CD4-positive, alpha-beta T cell treated with Interferon gamma for 1 hour (primary cell): ENCODE measurements at places on chromosomes 3 and 15.

GRCh38 chr3:64502284-64502683 lies 185.5 kb downstream of the ADAMTS9 start:
- no peak for DNase-seq

DNA sequence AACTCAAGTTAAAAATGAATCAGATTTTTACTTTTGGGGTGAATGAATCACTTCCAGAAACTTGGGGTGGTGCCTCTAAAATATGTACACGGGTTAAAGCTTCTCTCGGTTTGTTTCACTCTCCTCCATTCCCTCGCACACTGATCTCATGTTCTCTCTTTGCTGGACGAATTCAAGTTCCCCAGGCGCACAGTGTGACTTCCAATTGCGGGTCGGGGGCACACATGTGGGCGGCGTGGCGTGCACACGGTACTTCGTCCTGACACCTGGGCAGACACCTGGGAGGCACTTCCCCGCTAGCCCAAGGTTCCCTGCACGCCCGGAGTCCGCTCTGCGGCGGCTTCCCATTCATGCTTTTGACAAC lies 692 bp downstream of the SCAANT1 start:
- no peak for DNase-seq

- DNase-seq, result no peak
Observed at GRCh38 chr15:96274698-96275097, 55.8 kb upstream of the NR2F2 start.

GRCh38 chr3:169771497-169772304 lies 1.5 kb upstream of the MYNN start:
- DNase-seq, result peak; percentile 58

- DNase-seq, result no peak
Observed at GRCh38 chr3:42710323-42711021, 7.9 kb upstream of the HHATL start.

- DNase-seq, result no peak
Observed at GRCh38 chr15:37134699-37135131, 34.4 kb upstream of the MEIS2 start.

DNA sequence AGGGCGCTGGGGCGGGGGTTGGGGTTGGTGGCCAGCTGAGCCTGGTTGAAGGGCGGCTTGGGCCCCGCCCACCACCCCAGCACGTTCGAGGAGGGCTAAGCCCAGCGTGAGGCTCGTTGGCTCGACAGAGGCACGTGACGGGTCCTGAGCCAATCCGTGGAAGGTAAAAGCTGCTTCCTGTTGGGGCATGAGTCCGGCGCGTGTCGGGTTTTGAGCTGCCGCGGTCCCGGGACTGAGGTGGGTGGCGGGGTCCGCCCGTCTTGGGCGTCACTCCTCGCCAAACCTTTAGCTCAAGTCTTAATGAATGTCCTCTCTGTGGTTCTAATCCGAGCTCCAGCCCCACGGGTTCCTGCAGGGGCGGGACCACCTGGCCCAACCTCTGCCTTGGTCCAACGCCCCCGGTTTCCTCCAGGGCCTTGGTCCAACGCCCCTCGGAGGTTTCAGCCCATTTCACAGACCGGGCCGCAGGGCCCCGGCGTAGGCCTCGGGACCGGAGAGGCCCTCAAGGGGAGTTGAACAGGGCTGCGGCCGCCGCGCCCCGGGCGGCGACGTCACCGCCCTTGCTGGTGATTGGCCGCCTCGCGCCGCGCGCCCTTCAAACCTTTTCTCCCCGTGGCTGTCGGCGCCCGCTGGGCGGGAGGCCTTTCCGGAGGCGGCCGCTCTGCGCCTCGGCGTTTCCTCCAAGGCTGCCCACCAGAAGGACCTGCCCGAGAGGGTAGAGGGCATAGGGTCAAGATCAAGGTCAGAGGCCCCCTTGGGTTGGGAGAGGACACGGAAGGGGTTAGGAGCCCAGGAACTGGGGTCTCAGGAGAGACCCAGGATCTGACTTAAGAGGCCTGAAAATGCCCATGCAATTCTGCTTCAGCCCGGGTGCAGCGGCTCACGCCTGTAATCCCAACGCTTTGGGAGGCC lies at the start of gene RCCD1:
RCCD1 (plus strand) TSS at position 173 of the 912 bp plus-strand sequence. CDS start 1,851 bp downstream, outside the sequence.
- DNase-seq, result peak; percentile 91

DNA sequence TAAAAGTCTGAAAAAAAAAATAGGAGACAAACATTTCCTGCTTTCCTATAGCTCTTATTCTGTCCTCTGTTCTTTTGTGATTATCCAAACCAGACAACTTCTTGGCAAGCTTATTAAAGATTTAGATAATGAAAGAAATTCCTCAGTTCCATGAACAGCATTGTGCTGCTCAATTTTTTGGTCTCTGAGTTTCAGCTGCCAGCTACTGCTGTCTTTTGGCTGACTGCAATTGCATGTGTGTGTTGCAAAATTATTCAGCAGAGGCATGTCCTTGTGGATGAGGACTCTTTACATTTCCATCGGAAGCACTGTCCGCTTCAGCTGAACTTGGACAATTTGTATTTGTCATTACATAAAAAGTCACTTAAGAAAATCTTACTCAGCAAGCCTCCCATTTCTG lies 397.3 kb upstream of the RASGRP1 start:
- no peak for DNase-seq

GRCh38 chr15:39127925-39128617 lies 452.8 kb upstream of the THBS1 start:
- DNase-seq, result no peak

GRCh38 chr3:141279077-141279967 lies 47.7 kb downstream of the PXYLP1 start:
- peak; percentile 11 for DNase-seq

- no peak for DNase-seq
Observed at GRCh38 chr3:149662240-149662887, 4.5 kb upstream of the WWTR1 start.

GRCh38 chr3:65829228-65829627 lies 209.5 kb downstream of the MAGI1 start:
- DNase-seq, result no peak

DNA sequence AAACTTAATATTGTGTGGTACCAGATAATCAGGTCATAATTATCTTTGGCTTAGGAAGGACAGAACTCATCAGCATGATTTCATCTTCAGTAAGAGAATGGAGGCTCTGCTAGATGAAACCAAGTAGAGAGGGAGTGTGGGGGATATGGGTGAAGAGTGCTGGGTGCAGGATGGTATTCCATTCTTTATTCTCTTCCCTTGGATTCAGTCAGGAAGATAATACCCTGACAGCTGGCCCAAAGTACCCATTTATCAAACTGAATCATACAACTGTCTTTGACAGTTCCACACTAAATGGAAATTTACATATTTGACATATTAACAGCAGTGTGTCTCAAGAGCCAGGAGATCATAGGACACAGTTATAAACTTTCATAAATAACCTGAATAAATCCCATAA lies 44.7 kb downstream of the GOLIM4 start:
- DNase-seq, result no peak

DNA sequence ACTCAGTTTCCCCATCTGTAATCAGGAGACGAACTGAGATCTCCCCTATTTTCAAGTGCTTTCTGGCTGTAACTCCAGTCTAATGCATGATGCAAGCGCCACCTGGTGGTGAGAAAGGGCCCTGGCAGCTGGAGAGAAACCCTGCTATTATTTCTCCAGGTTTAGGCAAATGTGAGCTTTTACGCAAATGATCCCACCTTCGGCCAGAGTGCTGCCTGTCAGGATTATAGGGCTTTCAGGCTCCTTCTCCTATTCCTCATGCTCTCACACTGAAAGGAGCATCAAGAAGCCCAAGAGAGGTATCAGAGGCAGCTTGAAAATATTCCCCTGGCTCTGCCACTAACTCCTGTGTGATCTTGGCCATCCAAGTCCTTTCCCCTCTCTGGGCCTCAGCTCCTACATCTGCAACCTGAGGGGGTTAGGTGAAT lies 93.9 kb upstream of the RASGRF1 start:
- peak; percentile 44 for DNase-seq

GRCh38 chr3:167783781-167784180 lies 48.3 kb downstream of the SERPINI1 start:
- DNase-seq, result no peak

DNA sequence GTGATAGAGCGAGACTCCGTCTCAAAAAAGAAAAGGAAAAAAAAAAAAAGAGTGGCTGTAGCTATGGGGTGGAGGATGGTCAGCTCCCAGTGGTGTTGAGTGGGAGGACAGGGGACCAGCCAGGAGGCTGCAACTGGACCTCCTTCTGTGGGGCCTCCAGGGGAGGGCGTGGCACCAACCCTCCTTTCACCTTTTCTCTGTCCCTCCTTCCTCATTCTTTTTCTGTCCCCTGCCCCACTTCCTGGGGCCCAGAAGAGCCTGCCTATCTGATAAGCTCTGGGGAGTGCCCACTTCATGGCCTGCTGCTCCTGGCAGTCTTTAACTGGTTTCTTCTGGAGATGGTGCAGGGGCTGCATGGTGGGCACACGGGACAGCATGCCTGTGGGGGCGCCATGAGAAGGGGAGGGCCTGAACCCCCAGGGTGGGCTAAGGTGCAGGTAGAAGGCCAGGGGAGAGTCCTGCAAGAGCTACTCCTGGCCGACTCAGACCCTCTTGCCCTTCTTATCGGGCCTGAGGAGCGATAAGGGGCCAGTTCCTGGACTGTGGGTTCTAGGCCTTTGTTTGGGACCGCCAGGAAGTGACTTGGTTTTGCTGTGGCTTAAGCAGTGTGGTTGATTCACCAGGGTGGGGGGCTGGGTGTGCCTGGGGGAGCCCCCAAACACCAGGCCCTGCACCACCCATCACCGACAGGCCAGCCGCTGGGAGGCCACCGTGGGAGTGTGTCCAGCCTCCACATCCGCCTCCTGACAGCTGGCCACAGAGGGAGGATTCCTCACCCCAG lies 49.4 kb upstream of the FLNB start:
- DNase-seq, result no peak

GRCh38 chr3:23254282-23254681 lies 51.2 kb downstream of the UBE2E2 start:
- DNase-seq, result no peak

DNA sequence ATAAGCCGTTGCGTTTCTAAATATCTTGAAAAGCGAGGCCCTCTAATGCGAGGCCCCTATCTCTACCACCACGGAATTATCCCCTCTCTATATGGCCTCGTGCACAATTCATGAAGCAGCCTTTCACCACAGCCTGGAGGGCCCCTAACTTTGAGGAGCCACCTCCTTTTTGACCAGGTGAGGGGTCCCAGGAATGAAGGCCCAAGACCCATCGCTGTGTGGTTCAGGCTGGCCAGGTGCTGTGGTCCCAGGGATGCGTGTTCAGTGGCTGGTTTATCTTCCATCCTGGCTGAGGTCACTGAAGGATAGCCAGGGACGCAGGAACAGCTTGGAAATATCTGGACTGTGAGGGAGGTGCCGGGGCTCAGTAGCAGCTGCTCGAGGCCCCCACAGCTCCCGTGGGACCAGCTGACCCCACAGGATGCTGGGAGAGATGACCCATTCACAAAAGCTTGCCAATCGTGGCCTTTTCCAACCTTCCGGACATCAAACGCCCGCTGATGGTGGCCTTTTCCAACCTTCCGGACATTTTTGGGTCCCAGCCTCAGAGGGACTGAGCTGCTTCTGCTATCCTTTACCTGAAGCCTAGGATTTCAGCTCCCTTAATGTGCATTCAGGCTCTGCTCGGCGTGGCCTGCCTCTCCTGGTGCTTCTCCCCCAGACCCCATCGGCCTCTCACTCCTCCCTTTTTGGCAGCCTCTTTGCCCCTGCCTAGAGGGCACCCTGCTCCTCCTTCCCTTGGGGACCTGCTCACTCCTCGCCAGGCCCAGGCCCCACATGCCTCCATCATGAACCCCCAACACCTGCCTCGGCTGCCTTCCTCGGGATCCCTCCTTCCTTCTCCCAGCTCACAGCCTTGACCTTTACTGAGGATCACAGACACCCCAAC lies 140.9 kb downstream of the CHSY1 start:
- no peak for DNase-seq

DNA sequence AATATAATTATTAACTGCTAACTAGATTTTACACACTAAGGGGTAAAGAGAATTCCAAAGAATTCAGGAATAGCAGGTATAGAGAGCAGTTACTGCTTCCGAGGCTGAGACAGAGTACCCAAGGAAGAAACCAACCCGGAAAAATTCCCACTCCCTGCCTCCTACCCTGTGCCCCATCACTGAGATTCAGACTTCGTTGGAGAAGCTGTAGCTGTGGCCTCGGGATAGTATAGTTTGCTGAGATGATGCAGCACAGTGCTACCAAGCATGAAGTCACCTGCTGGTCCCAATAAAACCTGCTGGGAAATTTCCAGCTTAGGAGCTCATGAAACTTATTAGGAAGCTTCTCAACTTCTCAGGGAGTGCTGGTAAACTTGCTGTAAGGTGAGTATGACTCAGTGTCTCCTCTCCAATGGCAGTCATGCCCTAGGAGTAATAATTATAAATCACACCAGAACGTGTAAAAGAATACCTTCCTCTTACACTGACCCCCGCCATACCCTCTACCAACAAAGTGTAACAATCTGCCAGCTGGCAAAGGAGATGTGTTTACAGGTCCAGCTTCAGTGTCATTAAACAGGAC lies 215.2 kb upstream of the ROBO2 start:
- no peak for DNase-seq

DNA sequence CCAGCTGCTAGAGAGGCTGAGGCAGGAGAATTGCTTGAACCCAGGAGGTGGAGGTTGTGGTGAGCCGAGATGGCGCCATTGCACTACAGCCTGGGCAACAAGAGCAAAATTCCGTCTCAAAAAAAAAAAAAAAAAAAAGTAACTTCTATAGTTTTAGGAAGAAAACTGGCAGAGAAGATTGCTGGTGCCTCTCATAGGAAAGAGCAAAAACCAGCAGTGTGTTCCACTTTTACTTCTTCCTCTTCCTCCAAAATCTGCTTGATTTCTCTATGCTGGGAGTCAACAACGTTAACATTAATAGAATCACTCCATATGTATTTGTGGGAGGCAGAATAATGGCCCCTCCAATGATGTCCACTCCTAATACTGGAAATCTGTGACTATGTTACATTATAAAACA lies 12.5 kb upstream of the NR1D2 start:
- DNase-seq, result no peak

- DNase-seq, result no peak
Observed at GRCh38 chr3:20401253-20401652, 215.2 kb upstream of the SGO1 start.

DNA sequence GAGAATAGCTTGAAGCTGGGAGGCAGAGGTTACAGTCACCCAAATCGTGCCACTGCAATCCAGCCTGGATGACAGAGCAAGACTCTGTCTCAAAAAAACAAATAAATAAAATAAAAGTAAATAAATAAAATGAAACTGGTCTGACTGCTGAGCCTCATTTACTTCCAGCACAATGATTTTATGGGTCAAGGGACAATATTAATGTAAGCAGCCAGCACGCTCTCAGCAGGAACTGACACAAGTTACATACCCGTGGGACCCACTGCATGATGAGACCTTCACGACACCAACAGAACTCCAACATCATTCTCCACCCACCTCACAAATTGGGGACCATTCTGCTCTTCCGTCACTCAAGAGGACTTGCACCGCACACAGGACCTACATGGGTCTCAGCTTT lies 230.3 kb downstream of the MAGI1 start:
- no peak for DNase-seq
